ENCODE measurements at places on chromosomes 6 and 20.

DNA sequence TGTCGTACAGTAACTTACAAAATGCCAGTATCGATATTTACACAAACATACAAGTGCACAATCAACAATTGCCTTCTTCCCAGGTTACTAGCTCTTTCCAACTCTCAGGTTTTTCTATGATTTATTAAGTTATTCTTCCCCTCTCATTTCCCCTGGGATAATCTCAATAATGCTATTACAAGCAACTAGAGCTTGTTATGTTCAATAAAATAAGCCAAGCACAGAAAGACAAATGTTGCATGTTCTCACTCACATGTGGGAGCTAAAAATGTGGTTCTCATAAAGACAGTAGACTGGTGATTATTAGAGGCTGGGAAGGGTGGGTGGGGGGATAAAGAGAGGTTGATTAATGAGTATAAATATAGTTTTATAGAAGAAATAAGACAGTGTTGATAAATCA lies 577.1 kb downstream of the HACE1 start:
- DNase-seq: no peak

- DNase-seq: no peak
These were observed 8.8 kb downstream of the EDN1 start for GRCh38 chr6:12298995-12299394.

GRCh38 chr6:82415820-82416219 lies 52.2 kb downstream of the TPBG start:
- no peak for DNase-seq

GRCh38 chr6:73564578-73565345 lies 43.9 kb upstream of the EEF1A1 start:
- DNase-seq: no peak

DNA sequence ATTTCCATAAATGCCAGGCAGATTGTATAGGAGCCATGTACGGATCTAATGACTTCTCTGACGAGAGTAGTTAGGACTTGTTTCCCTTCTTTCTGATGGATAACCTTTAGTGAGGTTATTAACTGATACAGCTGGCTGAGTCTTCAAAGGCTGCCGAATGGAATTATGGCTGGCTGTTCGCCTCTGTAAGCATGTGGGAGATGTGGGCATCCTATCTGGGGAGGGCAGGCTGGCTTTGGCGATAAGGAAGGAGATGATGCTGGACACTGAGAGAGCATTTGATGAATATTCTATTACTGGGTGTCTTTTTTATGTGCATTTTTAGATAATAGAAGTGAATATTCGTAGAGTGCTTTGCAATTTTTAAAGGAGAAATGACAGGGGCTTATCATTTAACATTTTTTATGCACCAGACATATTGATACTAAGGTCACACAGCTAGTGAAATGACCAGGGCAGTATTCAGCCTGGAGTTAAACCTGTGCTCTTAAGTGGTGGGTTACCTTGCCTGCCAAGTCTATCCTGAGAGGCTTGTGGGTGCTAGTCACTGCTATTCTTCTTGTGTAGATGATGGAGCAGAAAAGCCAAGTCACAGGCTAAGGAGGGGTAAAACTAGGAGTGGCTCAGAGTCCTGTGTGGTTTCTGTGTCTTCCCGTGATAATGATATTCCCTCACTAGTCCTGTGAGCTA lies 3.1 kb downstream of the PBOV1 start:
- DNase-seq: no peak

- no peak for DNase-seq
These were observed 264.4 kb downstream of the ESR1 start for GRCh38 chr6:152071843-152072242.

DNA sequence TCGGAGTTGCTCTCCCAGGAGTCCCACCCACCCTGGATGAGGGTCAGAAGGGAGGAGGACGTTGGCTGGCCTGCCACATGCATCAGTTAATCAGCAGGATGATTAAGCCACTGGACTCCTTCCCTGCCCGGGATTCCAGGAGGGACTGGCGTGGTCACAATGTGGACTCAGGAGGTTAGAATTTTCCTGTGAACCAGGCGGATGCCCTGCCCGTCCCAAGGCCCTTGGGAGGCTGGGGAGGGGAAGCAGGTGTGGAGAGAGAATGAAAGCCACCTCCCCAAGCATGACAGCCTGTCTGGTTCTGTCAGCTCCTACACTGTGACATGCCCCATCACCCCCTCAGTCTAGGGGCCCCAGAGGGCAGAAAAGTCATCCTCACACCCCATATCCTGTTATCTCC lies 11.6 kb upstream of the ITPR3 start:
- no peak for DNase-seq

DNA sequence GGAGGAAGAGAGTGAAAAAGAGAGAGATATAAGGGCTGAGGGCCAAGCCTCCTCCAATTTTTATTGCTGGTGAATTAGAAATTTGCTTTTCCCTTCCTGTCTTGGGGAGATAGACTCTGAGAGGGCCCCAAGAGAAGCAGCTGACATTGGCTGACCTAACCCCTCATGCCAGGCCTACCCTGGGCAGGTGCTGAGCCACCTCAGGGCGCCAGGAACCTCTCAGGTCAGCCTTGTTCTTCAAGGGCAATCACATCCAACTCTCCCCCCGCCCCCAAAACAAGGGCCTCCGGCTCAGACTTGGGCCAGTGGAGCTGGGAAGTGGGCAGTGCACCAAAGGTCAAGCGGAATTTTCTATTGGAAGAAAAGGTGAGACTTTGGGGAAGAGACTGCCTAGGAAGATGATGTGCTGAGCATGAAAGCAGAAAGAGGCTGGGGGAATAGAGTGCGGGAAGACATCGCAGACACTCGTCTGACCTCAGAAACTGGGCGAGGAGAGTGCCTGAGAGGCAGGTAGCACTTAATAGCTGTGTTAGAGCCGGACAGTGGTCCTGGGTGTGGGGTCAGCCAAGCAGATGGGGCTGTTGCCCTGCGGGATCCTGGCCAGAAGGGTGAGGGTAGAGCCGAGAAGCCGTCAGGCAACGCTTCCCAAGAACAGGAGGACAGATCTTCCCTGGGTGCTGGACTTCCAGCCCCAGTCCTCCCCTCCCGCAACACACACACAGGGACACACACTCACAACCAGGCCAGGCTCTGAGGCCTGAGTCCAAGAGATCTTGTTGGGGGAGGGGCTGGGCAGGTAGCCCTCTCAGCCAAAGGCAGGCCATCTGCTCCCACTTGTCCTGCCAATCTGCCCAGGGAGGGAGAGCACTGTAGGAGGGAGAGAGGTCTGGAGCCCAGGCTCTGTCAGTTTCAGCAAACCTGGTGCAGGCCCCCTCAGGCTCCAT lies 3.7 kb upstream of the FASTKD5 start:
- DNase-seq: peak; percentile 43

- no peak for DNase-seq
These were observed 47.7 kb upstream of the PLCB4 start for GRCh38 chr20:9021216-9021615.

DNA sequence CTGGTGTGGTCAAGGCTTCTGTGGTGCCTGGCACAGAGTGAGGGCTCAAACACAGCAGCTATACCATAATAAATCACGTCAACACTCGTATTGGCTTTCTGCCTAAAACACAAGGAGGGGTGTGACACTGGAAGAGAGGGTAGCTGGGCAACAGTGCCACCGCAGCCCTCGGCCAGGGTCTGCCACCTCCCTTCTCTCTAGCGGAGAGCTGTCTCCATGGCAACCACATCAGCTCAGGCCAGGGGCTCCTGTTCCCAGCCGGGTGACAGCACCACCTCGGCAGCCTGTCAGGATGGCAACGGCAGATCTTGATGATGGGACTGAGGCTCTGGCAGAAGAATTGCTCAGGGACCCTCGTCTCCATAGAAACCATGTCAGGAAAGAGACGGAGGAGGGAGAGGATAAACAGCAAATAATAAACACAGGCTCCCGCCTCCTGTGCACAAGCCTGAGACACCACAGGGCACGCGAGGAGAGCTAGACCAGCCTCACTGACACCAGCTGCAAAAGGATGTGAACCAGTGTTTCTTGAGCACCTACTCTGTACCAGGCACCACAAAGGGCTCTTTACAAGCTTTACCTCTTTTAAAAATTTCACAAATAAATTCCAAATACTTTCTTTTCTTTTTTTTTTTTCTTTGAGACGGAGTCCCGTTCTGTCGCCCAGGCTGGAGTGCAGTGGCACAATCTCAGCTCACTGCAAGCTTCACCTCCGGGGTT lies 50.4 kb upstream of the TLDC2 start:
- peak; percentile 20 for DNase-seq

GRCh38 chr20:48230216-48230615 lies 444.9 kb upstream of the SULF2 start:
- DNase-seq: no peak

DNA sequence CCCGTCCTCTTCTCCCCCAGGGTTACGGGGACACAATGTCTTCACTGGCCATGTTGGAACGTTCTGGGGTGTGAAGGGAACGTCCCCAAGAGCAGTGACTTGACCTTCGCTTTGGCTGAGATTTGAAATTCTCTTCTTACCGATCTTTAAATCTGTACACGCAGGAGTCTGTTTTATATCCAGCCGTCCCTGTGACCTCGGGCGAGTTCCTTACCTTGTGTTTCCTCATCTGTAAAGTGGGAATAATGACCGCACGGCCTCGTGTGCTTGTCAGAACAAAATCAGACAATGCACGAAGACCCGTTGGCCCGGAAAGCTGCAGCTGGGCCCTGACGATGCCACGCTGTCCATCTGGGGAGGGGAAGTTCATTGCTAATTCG lies 454.3 kb downstream of the PREX1 start:
- no peak for DNase-seq

- DNase-seq: no peak
These were observed 394.1 kb downstream of the TAF4 start for GRCh38 chr20:61671559-61671958.

DNA sequence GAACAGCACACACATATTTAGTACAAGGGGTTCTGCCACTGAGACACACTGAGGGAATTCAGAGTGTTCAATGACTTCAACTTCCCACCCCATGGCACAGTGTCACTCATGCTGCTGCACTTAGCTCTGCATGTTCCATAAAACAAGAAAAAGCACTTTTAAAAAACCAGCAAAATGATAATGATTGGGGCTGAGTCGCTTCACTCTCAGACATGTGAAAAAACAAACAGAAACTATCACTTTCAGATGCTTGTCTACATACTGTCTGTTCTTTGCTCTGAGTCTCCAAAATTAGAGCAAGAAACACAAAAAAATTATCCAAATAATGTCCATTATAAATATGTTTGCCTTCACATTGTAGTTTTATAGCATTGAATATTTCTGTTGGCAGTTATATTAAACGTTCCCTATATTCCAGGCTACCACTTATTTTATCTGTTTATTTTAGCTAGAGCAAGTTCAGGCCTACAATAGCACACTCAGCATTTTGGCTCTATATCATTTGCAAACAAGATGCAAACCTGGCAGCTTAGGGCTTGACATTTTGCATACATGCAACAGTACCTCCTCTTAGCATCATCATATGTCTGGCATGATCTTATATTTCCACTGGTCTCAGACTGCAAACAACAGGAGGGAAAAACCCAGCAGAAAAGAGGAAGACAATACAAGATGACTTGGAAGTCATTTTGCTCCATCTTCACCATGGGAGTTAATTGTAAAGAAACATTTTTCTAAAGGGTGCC lies 398.8 kb downstream of the HACE1 start:
- DNase-seq: no peak

DNA sequence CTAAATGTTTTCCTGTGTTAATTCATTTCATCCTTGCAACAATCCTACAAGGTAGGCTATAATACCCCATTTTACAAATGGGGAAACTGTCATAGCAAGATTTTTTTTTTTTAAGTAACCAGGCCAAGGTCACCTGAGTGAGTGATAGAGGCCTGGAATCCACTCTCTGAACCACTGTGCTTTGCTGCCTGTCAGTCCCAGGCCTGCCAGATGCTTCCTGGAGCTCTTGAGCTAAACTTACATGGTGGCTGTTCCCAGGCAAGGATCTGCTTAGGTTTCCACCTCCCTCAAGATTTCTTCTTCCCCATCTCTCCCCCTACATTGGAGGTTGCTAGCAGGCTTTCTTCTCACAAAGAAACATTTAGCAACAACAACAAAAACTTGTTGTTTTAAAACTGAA lies 32.7 kb upstream of the RNF8 start:
- DNase-seq: no peak

GRCh38 chr6:142682985-142683384 lies 262.0 kb downstream of the HIVEP2 start:
- no peak for DNase-seq

DNA sequence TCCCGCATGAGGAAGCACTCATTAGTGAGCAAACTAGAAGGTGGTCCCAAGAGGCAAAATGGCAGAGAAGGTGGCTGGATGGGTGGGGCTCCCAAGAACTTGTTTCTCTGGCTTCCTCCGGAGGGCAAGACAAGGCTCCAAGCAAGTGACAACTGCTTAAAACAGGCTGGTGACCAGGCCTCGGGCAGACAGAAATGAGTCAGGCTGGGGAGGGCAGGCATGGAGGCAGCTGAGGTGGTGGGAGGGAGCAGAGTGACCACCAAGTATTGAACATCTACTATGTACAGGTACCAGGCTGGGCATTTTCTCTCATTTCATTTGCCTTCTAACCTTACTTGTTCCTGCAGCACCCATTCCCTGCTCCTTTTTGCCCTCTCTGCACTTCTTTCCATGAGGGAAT lies 33.4 kb downstream of the TNXB start:
- DNase-seq: no peak

- no peak for DNase-seq
These were observed 9.9 kb downstream of the ANKRD66 start for GRCh38 chr6:46756469-46757213.

DNA sequence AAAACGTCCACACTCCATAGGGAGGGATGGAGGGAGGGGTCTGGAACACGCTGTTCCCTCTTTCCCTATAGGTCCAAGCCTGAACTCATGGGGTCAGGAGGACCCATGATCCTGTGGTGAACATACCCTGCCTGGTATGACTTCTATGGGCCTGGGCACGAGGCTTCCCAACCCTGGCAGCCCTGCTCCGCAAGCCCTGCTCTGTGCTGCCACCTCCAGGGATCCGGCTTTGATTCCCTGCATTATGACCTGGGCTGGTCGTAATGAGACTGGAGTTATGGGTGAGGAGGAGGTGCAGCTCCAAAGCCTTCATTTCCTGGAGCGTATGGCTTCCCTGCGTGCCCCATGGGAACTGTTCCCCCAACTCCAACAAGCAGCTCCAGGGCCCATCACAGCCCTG lies 54.9 kb downstream of the CDH22 start:
- DNase-seq: peak; percentile 58

DNA sequence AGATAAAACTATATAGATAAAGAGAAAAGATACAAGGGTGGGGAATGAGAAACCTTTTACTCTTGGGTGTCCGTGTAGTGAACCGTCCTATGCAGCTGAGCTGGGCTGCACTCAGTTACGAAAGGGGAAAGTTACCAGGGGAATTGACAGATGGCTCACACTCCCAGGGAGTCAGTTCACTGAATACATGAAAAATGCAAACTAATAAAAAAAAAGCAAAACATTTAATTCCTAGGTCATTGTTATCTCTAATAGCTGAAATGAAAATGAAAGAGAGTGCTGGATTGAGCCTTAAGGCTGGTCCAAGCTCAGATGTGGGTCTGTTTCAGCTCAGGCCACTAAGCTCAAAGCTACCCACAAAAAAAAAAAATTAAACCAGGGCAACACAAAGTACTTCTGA lies 138.0 kb downstream of the THBS2 start:
- no peak for DNase-seq

GRCh38 chr6:135904666-135905065 lies 53.2 kb downstream of the PDE7B start:
- no peak for DNase-seq

Data from NCI-H1694 treated with DMSO at 0.1 percent for 48 hours (cell line).